ENCODE measurements at places on chromosomes 2 and 18.

DNA sequence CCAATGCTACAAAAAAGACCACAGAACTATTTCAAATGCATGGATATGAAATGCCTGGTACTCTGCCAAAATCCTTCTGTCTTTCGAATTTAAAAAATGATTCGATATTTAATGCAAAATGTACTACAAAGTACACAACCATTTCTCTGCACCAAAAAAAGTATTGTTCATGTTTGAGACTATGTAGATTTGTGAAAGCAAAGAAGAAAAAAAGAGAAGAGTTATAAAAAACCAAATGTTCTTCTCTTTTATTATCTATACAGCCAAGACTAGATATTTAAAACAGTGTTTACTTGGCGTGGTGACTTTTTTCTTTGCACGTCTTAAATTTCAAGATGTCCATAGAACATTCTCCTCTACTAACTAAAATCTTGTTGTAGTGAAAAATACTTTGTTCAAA, 89.2 kb downstream of the DTNA start:
- no peak for DNase-seq

- no peak for DNase-seq
These were observed 158.6 kb upstream of the SYT4 start for GRCh38 chr18:43435851-43436250.

DNA sequence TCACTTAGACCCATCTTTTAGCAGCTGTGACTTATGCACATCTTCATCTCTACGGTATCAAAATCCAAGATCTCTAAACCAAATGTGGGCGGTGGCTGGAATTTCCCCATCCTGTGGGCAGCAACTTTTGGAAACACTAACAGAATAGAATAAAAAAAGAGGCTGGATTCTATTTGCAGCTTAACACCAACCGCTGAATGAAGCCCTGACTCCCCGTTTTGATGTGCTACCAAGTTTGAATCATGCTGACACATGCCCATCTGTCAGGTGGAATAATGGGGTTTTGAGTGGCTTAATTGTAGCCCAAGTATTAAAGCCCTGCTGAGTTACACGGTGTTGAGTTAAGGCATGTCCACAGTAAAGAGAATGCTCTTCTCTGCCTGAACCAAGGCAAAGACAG, 165.2 kb downstream of the MTCL1 start:
- no peak for DNase-seq

GRCh38 chr18:58758606-58759005, 87.3 kb downstream of the MALT1 start:
- DNase-seq: no peak

GRCh38 chr2:64852771-64853241, 136.4 kb upstream of the SLC1A4 start:
- no peak for DNase-seq

GRCh38 chr2:25617948-25618646, 55.3 kb downstream of the DTNB start:
- no peak for DNase-seq

DNA sequence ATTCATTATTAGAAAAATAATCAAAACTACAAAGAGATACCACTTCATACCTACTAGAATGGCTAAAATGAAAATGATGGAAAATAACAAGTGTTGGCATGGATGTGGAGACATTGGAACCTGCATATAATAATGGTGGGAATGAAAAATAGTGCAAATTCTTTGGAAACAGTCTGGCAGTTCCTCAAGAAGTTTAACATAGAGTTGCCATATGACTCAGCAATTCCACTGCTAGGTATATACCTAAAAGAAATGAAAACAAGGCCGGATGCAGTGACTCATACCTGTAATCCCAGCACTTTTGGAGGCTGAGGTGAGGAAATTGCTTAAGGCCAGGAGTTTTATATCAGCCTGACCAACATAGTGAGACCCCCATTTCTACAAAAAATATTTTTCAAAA, 41.6 kb upstream of the ACYP2 start:
- DNase-seq: no peak

- DNase-seq: no peak
These were observed 1.2 kb upstream of the CLUL1 start for GRCh38 chr18:595571-595970.

DNA sequence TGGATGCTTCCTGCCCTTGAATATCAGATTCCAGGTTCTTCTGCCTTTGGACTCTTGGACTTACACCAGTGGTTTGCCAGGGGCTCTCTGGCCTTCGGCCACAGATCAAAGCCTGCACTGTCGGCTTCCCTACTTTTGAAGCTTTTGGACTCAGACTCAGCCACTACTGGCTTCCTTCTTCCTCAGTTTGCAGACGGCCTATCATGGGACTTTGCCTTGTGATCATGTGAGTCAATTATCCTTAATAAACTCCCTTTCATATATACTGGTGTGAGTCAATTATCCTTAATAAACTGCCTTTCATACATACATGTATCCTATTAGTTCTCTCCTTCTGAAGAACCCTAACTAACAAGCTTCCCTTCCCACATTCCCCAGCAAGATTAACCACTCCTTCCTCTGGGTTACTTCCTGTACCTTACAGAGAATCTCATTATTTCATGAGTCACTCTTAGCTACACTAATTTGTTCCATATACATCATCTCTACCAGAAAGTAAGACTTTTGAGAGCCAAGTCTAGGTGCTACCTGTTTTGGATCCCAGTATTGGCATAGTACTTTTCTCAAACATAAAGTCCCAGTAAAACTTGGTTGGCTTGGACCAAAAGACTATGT, 31.3 kb upstream of the LRATD1 start:
- no peak for DNase-seq

DNA sequence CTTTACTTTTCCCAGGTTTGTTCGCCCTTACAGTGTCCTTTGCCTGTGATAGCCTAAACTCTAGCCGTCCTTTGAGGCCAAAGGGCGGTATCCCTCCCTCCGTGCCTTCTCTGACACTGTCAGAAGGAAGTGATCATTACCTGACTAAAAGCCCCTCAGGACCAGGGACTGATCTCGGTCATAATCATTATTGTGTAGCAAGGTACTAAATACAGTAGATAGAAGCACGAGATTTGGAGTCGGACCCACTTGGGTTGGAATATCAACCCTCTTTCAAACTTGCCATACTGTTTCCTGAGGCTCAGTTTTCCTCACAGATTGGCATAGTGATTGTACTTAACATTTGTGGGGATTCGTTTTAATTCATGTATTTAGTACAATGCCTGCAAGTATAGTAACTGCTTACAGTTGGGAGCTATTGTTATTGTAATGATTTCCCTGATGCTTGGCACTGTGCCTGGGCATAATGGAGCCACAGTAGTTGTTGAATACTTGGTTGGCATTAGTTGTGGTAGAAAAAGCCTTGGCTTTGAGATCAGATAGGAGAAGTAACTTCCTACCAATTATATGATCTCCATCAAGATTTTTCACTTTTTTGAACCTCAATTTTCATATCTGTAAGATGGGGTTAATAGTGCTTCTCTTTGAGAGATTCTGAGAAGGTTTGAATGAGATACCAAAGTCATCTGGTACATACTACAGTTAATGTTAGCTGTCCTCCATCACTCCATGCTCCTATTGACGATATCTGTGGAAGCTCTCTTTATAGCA, 836 bp downstream of the STK11IP start:
- no peak for DNase-seq

DNA sequence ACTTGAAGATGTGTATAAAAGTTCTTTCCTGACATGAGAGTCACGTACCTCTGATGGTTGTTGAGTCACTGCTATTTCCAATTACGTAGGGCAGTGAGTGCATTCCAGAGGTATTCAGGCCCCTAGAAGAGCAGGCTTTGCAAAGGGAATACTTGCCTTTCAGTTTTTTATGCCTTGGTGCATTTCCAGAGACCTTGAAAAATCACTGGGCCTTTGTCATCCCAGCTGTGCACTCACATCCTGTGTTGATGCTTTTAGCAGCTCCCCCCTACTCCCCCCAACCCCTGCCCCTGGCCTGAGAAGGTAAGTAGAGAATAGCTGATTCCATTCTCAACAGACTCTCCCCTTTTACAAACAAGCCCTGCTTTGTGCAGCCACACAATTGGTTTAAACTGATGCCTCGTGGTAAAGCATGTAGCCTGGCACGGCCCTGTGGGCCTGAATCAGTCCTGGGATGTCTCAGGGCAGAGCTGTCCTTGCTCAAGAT, 174.2 kb downstream of the PRPF40A start:
- DNase-seq: no peak

GRCh38 chr18:27120246-27120645, 64.9 kb downstream of the CHST9 start:
- no peak for DNase-seq

GRCh38 chr18:69658685-69659084, 258.0 kb downstream of the DOK6 start:
- DNase-seq: no peak

DNA sequence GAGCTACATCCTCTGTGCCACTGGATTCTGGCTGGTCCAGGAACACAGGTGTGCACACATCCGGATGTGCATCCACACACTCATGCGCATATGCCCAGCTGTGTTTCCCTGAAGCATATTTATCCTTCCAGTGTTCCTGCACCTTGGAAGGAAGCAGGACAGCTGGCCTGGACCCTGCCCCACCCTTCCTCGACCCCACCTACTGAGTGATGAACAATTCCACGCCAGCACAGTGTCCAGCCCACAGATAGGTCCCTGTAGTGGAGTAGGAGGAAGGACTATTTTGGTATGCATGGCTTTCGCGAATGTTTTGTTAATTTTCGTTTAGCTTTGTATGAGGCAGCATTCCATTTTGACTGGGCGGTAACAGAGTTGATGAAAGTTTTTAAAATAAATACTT, 211.5 kb downstream of the AGAP1 start:
- DNase-seq: no peak
